ENCODE measurements at places on chromosomes 7 and 10. TPM values are rescaled to one million over a fixed set of nuclear protein-coding genes. Genes with fewer than 3 reads are reported as not detected.

Gene CRYGN
- polyA plus RNA-seq = not detected

Gene ANKRD1
- polyA plus RNA-seq = 3.7 TPM

Gene C10orf67
- 0.76 TPM for polyA plus RNA-seq

Gene JCAD
- 17.1 TPM for polyA plus RNA-seq

Gene AKR1D1
- not detected for polyA plus RNA-seq

Gene GPR37
- not detected for polyA plus RNA-seq

Gene CCDC6
- polyA plus RNA-seq = 19.4 TPM

Gene NRCAM
- 5.6 TPM for polyA plus RNA-seq

Gene ATOH7
- not detected for polyA plus RNA-seq

Gene NEURL1
- polyA plus RNA-seq = 1.5 TPM

Gene MAGI2
- polyA plus RNA-seq = 2.2 TPM

Gene CLRN3
- not detected for polyA plus RNA-seq

Gene RELN
- 0.76 TPM for polyA plus RNA-seq

Gene ABCB1
- 0.13 TPM for polyA plus RNA-seq

Gene PALD1
- not detected for polyA plus RNA-seq

DNA sequence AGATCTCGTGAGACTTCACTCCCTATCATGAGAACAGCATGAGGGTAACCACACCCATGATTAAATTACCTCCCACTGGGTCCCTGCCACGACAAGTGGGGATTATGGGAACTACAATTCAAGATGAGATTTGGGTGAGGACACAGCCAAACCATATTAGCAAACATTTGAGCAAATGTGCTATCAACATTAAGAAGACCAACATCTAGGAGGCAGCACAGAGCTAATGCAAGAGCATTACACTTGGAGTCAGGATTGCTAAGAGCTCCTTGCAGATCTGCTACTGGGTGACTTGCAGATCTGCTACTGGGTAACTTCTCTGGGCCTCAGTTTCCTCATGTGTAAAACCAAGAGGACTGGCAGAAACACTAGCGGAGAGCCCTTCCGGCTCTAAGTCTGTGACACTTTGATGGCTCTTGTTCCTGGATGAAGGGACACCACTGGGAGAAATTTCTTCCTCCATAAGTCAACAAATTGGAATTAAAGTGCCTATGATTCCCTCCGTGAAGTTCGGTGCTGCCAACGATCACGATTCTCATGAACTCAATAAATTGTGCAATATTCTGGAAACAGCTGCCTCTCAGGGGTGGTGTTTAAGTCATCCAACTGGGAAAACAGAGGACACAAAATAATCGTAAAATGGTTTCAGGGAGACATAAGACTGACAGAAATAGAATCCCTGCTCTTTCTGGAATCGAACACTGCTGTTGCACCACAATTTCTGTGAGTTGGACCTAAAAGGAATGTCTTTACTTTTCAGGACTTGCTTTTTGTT is 115.8 kb upstream of the ITGB1 start:
- DNase-seq = peak; percentile 48

DNA sequence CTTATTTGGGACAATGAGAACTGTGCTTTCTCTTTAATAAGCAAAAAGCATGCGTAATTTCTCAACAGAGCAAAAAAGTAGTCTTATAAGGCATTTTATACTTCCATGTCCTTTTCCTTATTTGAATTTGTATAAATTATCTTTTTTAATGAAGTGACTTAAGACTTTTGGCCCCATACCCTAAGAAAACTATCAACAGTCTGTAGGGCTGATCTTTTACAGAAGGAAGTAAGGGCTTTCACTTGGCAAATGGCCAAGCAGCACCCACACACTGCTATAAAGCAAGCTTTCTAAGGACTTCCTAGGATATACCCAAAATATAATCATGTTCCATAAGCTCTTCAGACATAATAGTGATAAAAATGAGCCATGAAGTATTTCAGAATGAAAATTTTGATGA is 3.4 kb downstream of the CRPPA start:
- no peak for DNase-seq

- no peak for DNase-seq
Measured at GRCh38 chr10:124356701-124357560, 61.8 kb downstream of the OAT start.

GRCh38 chr7:80634505-80634904 is 3.9 kb upstream of the CD36 start:
- DNase-seq = peak; percentile 88

- DNase-seq = peak; percentile 27
Measured at GRCh38 chr10:6995831-6996230, 415.0 kb downstream of the SFMBT2 start.

DNA sequence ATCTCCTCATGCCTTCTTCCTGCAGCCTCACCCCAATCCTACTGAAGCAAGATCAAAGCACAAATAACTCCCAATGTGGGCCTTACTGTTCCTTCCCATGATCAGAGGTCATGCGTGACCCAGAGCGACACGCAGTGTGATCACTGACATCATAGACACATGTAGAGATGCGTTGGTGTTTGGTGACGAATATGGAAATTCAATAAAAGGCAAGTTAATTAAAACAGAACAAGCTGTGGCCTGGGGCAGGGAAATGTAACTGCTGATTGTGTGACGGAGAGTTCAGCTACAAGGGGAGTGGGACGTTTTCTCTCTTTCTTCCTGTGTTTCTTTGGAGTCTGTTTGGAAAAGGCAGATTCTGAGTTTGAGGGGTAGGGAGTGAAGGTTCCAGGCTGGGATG is 34.8 kb upstream of the CARD11 start:
- no peak for DNase-seq

GRCh38 chr10:5829267-5829666 is 16.0 kb upstream of the GDI2 start:
- DNase-seq = no peak

DNA sequence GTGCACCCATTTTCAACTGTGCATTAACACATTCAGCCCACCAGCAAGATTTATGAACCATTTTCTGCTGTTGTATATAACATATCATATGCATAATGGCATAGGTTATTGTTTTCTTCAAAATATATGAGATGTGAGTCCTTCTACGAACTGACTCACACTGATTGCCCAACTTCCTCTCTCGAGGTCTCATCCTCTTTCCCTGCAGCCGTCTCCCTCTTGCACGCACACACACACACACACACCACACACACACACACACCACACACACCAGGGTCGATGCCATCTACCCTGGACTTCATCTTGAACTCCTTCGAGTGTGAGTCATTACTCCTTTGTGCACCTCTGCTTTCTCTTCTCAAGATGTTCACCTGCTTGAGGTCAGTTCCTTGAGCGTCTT is 36.7 kb downstream of the EGFR start:
- peak; percentile 91 for DNase-seq

DNA sequence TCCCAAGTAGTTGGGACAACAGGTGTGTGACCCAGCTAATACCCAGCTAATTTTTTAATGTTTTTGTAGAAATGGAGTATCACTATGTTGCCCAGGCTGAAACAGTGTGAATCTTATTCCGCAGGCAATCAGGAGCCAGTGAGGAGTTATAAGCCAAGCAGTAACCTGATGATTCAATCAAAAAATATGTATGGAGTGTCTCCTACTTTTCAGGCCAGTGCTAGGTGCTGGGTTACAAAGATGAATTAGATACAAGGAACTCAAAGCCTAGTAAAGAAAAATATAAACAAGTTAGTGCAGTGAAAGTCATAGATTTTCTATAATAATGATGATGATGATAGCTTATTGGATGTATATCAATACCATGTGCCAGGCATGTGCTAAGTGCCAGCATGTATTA is 13.2 kb upstream of the IFRD1 start:
- peak; percentile 41 for DNase-seq

DNA sequence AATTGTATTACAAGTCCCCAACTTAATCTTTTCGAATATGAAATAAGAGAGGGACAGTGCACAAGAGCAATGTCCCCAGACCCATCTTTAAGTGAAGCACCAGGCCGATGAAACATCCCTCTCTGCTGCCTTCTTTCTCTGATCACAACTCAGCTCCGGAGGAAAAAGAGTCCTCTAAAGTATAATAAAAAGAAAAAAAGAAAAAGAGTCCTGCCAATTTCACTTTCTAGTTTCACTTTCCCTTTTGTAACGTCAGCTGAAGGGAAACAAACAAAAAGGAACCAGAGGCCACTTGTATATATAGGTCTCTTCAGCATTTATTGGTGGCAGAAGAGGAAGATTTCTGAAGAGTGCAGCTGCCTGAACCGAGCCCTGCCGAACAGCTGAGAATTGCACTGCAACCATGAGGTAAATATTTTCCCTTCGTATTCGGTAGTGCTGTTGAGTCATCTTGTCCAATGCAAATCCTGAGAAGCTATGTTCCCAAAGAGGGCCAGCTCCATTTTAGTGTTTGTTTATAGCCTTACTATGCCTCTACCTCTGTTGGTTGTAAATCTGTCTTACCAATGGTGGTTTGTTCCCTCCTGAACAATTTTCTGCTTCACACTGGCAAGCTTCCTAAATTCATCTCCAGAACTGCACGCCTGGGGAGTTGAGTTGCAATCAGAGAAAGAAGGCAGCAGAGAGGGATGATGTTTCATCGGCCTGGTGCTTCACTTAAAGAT is at the start of gene IFIT2:
Gene IFIT2 (plus strand): TSS at position 326 of the 725 bp plus-strand sequence. CDS start 78 bp downstream, at position 404.
- DNase-seq = peak; percentile 87

GRCh38 chr7:115005953-115006352 is 84.1 kb downstream of the MDFIC start:
- DNase-seq = no peak

GRCh38 chr7:139370301-139370942 is 10.7 kb downstream of the LUC7L2 start:
- DNase-seq = no peak

DNA sequence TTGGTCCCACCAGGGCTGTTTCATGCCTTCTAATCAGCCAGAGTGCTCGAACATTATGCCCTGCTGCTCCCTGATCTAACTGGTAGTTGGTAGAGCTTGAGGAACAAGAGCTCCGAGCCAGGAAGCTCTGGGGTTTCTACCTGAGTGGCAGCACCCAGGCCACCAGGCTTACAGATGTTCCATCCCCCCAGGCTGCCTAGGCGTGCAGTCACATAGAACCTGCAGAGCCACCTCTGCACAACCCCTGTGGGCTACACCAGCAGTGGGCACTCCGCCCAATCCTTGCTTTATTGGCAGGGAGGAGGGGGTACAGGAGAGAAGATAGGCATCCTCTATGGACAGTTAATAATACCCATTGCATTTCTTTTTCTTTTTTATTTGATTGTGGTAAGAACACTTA is 21.8 kb downstream of the MAP3K8 start:
- DNase-seq = no peak

DNA sequence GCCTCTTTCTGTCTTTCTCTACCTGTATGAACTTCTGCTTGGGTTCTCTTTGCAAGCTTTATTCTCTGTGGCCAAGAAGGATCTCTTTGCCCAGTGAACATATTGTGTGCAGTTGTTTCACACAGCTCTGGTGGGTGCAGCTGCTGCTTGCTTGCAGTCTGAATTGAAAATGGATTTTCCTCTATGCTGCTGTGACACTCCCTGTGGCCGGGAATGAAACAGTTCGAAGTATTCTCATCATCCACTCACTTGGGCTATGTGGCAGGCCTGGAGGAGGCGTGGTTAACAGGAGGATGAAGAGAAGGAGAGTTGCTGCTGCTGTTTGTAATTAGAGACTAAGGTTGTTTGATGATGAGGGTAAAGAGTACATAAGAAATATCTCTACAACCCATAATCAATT is 28.4 kb upstream of the ITGA8 start:
- DNase-seq = no peak

GRCh38 chr7:130301501-130302020 is 8.6 kb downstream of the CPA4 start:
- DNase-seq = no peak

GRCh38 chr7:24152877-24153472 is 131.0 kb upstream of the NPY start:
- DNase-seq = no peak

DNA sequence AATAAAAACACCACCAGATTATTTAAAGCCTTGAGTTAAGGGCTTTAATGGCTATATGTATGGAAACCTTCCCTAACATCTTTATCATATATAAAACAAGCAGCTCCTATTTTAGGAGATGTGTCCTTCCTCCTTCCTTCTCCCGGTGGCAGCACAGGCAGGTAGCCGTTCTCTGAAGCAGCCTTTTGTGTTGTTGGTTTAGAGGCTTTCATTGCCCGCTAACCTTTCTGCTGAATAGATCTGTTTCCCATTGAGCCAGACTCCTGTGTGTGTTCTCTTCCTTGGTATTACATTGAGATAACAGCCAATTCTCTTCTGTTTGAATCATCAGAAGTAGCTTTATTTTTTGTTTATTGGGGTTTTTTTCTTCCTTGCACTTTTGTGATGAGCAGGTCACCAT is 131.3 kb downstream of the CACNB2 start:
- no peak for DNase-seq

GRCh38 chr7:114428211-114428610 is 13.6 kb downstream of the FOXP2 start:
- DNase-seq = no peak

GRCh38 chr7:75715864-75716263 is 22.9 kb downstream of the HIP1 start:
- peak; percentile 10 for DNase-seq

DNA sequence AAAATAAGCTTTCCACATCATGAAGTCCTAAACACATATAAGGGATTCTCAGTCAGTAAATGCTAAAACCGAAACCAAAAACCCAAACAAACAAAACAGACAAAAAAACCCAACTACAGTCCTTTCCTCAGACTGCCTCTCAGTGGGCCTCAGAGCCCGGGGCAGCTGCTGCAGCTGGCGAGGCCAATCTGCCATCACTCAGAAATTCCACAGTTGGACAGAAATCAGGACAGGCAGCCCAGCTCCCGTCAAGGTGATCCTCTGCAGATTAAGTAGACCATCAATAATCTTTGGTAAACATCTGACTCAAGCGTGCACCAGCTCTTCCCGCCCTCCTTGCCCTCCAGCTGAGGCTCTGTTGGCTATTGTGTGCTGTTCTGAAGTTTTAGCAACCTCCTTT is 142.2 kb downstream of the ATXN7L1 start:
- no peak for DNase-seq

DNA sequence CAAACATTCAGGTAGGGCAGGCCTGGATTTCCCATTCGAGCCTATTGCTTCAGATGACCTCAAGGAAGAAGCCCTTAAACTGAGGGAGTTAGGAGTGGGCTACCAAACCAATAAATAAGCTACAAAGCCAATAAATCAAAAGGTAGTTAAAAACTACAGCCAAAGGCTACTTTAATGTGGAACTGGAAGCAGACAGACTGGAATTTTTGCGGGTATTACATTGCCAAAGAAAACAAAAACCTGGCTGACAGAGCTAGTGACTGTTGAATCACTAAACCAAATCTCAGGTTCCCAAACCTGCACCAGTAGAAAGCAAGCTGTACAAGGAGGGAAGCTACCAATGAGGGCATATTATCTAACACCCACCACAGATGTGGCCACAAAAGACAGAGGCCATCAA is 315.6 kb downstream of the GRM8 start:
- DNase-seq = no peak

DNA sequence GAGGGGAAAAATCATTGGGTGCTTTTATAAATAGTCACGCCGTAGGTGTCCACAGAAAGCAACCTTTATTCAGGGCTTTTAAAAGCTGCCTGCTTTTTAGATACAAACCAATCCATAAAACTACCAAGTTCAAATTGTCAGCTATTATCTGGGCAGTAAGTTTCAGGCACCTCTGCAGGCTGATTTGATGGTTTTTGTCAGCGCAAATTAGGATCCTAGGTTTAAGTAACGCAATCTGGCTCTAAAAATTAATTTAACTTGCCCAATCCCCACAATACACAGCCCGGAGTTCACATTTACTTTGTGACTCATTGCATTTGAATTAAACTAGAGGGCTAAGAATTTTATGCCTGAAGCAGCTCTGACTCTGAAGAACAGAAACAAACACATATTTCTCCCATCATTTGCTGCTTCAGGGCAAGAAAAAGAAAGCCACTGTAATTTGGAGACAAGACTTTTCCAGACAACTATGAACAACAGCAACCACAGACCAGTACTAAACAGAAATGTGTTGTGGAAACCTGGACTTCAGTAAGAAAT is 43.3 kb downstream of the NRP1 start:
- DNase-seq = peak; percentile 91

- DNase-seq = peak; percentile 87
Measured at GRCh38 chr7:47536661-47537611, 45.0 kb downstream of the TNS3 start.

Measured in GM23248 (cell line).